ENCODE measurements at places on chromosomes 1 and 21.

GRCh38 chr1:112529301-112529700, 20.5 kb downstream of the WNT2B start:
- DNase-seq: no peak

DNA sequence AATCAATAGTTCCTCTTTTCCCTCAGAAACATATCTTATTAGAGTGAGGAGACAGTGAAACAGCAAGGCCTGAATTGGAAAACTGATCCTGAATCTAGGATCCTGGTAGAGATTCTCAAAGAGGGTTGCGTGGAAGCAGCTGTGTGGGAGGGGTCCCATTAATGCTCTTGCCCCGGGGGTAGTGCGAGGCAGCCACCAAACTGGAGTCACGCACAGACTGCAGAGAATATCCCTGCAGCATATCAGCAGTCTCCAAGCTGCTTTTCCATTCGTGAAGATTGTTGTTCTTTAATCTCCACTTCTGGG, 150.1 kb downstream of the DISC1 start:
- no peak for DNase-seq

DNA sequence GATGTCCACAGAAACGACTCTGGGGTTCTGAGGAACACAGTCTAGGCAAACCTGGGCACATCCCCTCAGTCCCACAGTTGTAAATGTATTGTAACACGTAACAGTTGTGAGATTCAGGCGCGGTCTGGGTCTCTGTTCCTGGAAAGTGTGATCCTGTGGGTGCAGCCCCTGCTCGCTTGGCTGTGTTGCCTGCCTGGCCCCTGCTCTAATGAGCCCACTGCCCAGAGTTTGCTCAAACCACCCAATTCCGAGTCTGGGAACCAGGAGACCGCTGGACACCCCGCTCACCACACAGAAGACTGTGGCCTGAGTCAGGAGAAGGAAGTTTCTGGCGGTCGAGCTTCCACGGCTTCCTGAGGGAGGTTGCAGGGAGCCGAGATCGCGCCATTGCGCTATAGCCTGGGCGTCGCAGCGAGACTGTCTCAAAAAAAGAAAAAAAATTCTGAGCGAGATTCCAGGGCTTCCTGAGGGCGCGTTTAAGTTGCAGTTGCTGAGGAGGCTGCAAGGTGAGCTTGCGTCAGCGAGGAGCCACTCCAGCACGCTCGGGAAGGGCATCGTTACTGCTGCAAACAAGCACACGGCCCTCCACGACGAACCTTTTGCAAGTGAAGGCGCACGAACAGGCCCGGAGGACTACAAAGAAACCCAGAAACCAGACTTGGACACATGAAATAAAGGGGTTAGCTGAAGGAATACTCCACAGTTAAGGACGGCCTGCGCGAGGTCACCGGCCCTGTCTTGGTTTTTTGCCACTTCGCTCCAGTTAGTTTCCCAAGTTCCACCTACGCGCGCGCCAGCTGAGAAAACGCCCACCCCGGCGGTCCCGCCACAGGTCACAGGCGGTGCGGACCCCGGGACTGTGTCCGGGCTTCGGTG, 1.1 kb downstream of the C21orf58 start:
- DNase-seq: no peak

- DNase-seq: no peak
Measured at GRCh38 chr1:161482610-161483009, 22.6 kb upstream of the FCGR2A start.

GRCh38 chr1:171953835-171954234, 112.5 kb downstream of the DNM3 start:
- no peak for DNase-seq

Measured in fibroblast of the conjunctiva (primary cell).